ENCODE measurements at places on chromosomes 13 and 19.

GRCh38 chr19:35347171-35347929 lies at the start of gene FFAR1:
Gene FFAR1, plus strand, starts transcription at chr19:35347902. Its CDS starts 3,650 bp downstream, at chr19:35351552.
- peak within 1 kb of the TSS; percentile 59 for H3K4me3 ChIP-seq
- H3K27ac ChIP-seq = peak within 1 kb of the TSS; percentile 96
- H3K27me3 ChIP-seq = no peaks in the 10 kb centered on the region
- H3K36me3 ChIP-seq = peaks cover 34% of the 10 kb centered on the region

- H3K36me3 ChIP-seq = no peaks in the 10 kb centered on the region
- H3K27me3 ChIP-seq = peaks cover 35% of the 10 kb centered on the region
- no peak overlapping the region for H3K27ac ChIP-seq
- H3K4me3 ChIP-seq = peak overlapping the region; percentile 19
- H3K4me1 ChIP-seq = peaks cover 10% of the 10 kb centered on the region
Observed at GRCh38 chr19:11293433-11294389, 2.2 kb upstream of the TSPAN16 start.

- no peaks in the 10 kb centered on the region for H3K27me3 ChIP-seq
- H3K36me3 ChIP-seq = peaks cover 42% of the 10 kb centered on the region
- peaks cover 9% of the 10 kb centered on the region for H3K4me1 ChIP-seq
- ATAC-seq = no peak
Observed at GRCh38 chr19:4233282-4233853, 4.0 kb downstream of the EBI3 start.

- no peak for ATAC-seq
- H3K36me3 ChIP-seq = no peaks in the 10 kb centered on the region
- no peak overlapping the region for H3K4me3 ChIP-seq
- no peaks in the 10 kb centered on the region for H3K27me3 ChIP-seq
- H3K4me1 ChIP-seq = no peaks in the 10 kb centered on the region
Observed at GRCh38 chr13:73673931-73674330, 460.3 kb downstream of the KLF12 start.

DNA sequence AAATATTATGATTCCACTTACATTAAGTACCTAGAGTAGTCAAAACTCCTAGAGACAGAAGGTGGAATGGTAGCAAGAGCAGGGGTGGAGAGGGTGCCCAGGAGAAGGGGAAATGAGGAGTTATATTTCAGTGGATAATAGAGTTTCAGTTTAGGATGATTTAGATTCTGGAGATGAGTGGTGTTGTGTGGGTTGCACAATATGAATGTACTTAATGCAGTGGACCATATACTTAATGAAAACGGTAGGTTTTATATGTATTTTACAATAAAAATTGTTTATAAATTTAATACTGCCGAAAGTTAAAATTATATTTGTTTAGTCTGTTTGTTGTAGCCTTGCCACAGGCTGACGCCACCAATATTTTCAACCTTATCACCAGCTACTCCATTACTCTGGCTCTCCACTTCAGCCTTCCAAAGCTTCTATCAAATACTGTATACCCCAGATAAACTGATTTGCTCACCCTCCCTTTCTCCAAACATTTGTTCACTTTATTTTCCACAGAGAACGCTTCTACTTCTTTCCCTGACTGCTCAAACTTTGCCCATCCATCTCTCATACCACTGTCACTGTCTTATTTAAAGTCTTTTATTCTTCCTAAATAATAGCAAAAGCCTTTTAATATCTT lies 1.4 kb upstream of the RBM26 start:
- H3K4me1 ChIP-seq = peaks cover 28% of the 10 kb centered on the region
- H3K36me3 ChIP-seq = peaks cover 14% of the 10 kb centered on the region
- peak overlapping the region; percentile 94 for H3K4me3 ChIP-seq

GRCh38 chr13:106377931-106378662 lies 157.4 kb downstream of the EFNB2 start:
- H3K27me3 ChIP-seq = no peaks in the 10 kb centered on the region
- H3K27ac ChIP-seq = no peak overlapping the region
- ATAC-seq = no peak
- H3K36me3 ChIP-seq = no peaks in the 10 kb centered on the region
- H3K4me3 ChIP-seq = no peak overlapping the region
- H3K4me1 ChIP-seq = peaks cover 10% of the 10 kb centered on the region

DNA sequence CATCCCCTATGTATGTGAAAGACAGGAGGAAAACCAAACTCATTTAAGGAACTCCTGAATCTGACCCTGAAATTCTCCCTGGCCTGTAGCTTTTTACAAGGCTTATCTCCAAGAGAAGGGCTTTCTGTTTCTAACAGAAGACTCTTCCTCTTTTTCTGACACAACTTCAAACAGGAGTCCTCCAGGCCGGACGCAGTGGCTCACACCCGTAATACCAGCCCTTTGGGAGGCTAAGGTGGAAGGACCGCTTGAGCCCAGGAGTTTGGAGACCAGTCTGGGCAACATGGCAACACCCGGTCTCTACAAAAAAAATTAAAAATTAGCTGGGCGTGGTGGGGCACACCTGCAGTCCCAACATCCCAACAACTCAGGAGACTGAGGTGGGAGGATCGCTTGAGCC lies 41.9 kb downstream of the CARS2 start:
- H3K27me3 ChIP-seq = no peaks in the 10 kb centered on the region
- H3K36me3 ChIP-seq = peaks cover 83% of the 10 kb centered on the region
- no peak overlapping the region for H3K4me3 ChIP-seq
- peaks cover 36% of the 10 kb centered on the region for H3K4me1 ChIP-seq

- no peaks in the 10 kb centered on the region for H3K27me3 ChIP-seq
- ATAC-seq = no peak
- H3K36me3 ChIP-seq = peaks cover 26% of the 10 kb centered on the region
- H3K4me3 ChIP-seq = no peak overlapping the region
Observed at GRCh38 chr13:27661017-27661416, 39.3 kb downstream of the POLR1D start.

DNA sequence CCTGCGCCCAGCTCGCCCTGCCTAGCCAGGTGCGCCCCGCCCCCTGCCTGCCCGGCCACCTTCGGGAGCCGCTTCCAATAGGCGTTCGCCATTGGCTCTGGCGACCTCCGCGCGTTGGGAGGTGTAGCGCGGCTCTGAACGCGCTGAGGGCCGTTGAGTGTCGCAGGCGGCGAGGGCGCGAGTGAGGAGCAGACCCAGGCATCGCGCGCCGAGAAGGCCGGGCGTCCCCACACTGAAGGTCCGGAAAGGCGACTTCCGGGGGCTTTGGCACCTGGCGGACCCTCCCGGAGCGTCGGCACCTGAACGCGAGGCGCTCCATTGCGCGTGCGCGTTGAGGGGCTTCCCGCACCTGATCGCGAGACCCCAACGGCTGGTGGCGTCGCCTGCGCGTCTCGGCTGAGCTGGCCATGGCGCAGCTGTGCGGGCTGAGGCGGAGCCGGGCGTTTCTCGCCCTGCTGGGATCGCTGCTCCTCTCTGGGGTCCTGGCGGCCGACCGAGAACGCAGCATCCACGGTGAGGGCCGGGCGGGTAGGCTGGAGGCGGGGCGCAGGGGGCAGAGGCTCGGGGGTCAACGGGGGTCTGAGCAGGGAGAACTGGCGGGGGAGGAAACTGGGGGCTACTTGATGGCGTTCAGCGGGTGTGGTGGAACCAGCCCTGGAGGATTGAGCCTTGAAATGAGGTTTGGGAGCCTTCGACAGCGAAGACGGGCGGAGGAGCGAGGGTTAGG lies at the start of gene SPINT2:
SPINT2 (plus strand) TSS at position 88 of the 727 bp plus-strand sequence; CDS start at position 408, 320 bp downstream.
- H3K27me3 ChIP-seq = no peaks in the 10 kb centered on the region
- H3K36me3 ChIP-seq = peaks cover 21% of the 10 kb centered on the region
- peaks cover 62% of the 10 kb centered on the region for H3K4me1 ChIP-seq
- peak within 1 kb of the TSS; percentile 89 for H3K4me3 ChIP-seq

GRCh38 chr13:21202767-21203531 lies 26.5 kb downstream of the MRPL57 start:
- no peaks in the 10 kb centered on the region for H3K4me1 ChIP-seq
- H3K36me3 ChIP-seq = no peaks in the 10 kb centered on the region
- H3K4me3 ChIP-seq = no peak overlapping the region

DNA sequence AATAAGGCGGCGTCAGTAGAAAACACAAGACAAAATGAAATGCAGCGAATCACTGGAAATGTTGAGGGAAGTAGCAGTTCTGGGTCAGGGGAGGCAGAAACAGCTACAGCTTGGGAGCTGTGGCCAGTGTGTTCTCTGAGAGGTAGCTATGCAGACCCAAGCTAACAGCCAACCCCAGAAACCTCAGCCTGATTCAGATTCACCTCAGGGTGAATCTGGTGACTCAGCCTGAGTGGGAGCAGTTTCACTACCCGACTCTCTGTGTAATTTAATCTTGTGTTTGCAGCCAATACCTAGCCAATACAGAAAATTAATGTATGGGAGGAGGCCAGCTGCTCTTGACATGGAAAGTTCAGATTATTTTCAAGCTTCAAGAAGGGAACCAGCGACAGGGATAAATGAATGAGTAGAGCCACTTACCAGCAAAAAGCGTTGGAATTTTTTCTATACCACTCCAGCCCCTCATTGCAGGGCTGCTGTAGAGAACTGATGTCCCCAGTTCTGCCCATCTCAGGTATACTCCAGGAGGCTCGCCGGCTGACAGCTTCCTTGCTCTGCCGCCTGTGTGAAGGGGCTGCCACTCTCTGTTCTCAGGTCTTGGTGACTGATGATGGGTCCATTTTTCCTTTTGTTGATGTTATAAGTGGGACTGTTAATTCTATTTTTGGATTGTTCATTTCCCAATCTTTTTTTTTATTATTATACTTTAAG lies 8.9 kb downstream of the IGFL3 start:
- H3K4me3 ChIP-seq = no peak overlapping the region
- H3K27ac ChIP-seq = no peak overlapping the region
- ATAC-seq = peak; percentile 80
- H3K36me3 ChIP-seq = no peaks in the 10 kb centered on the region

- H3K27ac ChIP-seq = no peak overlapping the region
- H3K4me1 ChIP-seq = peaks cover 42% of the 10 kb centered on the region
- no peaks in the 10 kb centered on the region for H3K27me3 ChIP-seq
- peaks cover 23% of the 10 kb centered on the region for H3K36me3 ChIP-seq
Observed at GRCh38 chr19:19110410-19111135, 27.7 kb downstream of the TMEM161A start.

DNA sequence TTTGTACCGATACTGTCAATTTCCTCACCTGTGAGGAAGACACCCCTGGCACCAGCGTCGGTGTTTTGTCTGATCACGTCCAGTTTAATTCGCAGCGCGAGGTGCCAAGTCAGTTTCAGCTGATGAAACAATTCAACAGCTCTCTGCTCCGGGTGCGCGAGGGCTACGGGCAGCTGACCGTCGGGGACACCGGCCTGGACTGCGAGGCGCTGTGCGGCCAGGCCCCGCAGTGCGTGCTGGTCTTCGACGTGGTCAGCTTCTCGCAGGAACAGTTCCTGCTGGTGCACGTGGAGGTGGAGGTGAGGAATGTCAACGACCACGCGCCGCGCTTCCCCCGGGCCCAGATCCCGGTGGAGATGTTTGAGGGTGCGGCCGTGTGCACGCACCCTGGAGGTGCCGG lies 171.5 kb downstream of the OLFM4 start:
- no peak for ATAC-seq
- no peak overlapping the region for H3K4me3 ChIP-seq
- no peak overlapping the region for H3K27ac ChIP-seq
- no peaks in the 10 kb centered on the region for H3K36me3 ChIP-seq
- H3K4me1 ChIP-seq = no peaks in the 10 kb centered on the region
- H3K27me3 ChIP-seq = no peaks in the 10 kb centered on the region

GRCh38 chr13:52991344-52992020 lies 37.1 kb upstream of the OLFM4 start:
- no peak for ATAC-seq
- H3K27ac ChIP-seq = no peak overlapping the region
- no peaks in the 10 kb centered on the region for H3K4me1 ChIP-seq
- peaks cover 8% of the 10 kb centered on the region for H3K27me3 ChIP-seq
- H3K4me3 ChIP-seq = no peak overlapping the region
- H3K36me3 ChIP-seq = no peaks in the 10 kb centered on the region

DNA sequence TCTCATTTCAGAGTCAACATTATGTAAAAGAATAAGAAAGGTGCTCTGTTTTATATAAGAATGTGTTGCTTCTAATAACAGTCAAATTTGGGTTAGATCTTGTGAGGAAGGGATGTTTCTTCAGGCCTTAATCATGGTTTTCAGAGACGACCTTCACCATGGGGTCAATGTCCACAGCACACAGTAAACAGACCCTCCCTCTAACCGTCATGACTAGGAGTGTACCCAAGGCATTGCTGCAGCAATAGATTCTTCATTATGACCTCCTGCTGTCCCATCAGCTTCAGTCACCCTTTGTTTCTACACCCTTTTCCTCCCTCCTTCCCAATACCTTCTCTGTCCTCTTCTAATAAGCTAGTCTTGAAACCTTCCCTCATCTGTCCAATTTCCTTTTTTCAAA lies 15.7 kb downstream of the SERPINE3 start:
- H3K27me3 ChIP-seq = no peaks in the 10 kb centered on the region
- no peak for ATAC-seq
- peaks cover 11% of the 10 kb centered on the region for H3K36me3 ChIP-seq
- H3K4me1 ChIP-seq = no peaks in the 10 kb centered on the region
- H3K27ac ChIP-seq = no peak overlapping the region

DNA sequence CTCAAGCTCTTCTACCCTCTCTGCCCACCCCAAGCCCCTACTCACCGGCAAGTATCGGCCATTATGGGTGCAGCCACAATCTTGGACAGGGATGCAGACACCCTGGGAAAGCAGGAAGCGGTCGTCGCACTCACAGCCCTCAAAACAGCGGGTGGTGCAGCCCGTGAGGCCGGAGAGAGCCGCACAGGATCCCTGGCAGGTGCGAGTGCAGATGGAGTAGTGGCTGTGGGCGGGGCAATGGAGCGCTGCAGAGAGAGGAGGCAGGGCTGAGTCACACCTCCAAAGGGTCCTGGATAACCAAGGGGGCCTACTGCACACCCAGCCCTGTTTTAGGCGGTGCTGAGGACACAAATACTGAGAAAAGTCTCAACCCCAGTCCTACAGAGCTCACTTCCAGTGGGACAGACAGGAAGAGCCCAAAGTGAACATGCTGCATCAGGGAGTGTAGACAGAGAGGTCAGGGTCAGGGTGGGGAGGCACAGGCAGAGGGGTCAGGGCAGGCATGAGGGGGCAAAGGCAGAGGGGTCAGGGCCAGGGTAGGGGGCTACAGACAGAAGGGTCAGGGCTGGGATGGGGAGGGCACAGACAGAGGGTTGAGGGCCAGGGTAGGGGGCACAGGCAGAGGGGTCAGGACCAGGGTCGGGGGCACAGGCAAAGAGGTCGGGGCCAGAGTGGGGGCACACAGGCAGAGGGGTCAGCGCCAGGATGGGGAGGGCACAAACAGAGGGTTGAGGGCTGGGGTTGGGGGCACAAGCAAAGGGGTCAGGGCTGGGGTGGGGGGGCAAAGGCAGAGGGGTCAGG lies 24.2 kb upstream of the FBL start:
- no peak overlapping the region for H3K27ac ChIP-seq
- H3K4me1 ChIP-seq = no peaks in the 10 kb centered on the region
- peaks cover 7% of the 10 kb centered on the region for H3K27me3 ChIP-seq
- peak; percentile 10 for ATAC-seq

- no peak overlapping the region for H3K4me3 ChIP-seq
- ATAC-seq = no peak
- no peaks in the 10 kb centered on the region for H3K27me3 ChIP-seq
- H3K27ac ChIP-seq = no peak overlapping the region
- no peaks in the 10 kb centered on the region for H3K4me1 ChIP-seq
Observed at GRCh38 chr19:23772675-23773063, 14.0 kb upstream of the ZNF681 start.

GRCh38 chr13:78183732-78184131 lies 265.1 kb upstream of the EDNRB start:
- no peak overlapping the region for H3K4me3 ChIP-seq
- H3K36me3 ChIP-seq = no peaks in the 10 kb centered on the region
- no peaks in the 10 kb centered on the region for H3K4me1 ChIP-seq
- no peak for ATAC-seq
- peaks cover 9% of the 10 kb centered on the region for H3K27me3 ChIP-seq
- H3K27ac ChIP-seq = no peak overlapping the region

Measured in stimulated activated memory B cell treated with anti-CD40 and anti-IgM and Interleukin-4, amounts not matched to agents 10 μg/mL and 1 μg/mL and 100 μg/mL, for 72 hours (primary cell).